ENCODE measurements at places on chromosomes 3 and 15.

GRCh38 chr3:186176373-186176990 is 67.6 kb upstream of the ETV5 start:
- DNase-seq = no peak

DNA sequence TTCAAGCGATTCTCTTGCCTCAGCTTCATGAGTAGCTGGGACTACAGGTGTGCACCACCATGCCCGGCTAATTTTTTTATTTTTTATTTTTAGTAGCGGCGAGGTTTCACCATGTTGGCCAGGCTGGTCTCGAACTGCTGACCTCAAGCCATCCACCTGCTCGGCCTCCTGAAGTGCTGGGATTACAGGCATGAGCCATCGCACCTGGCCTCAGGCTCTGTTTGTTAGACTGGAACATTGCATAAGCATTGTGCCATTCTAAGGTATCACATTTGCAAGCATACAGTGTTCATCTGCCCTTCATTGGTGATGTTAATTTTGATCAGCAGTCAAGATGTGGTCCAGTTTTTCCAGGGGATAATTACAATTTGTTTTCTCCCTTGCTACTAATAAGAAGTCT is 43.0 kb downstream of the SQOR start:
- no peak for DNase-seq

GRCh38 chr15:75659928-75660645 is 12.4 kb downstream of the SNX33 start:
- DNase-seq = no peak

DNA sequence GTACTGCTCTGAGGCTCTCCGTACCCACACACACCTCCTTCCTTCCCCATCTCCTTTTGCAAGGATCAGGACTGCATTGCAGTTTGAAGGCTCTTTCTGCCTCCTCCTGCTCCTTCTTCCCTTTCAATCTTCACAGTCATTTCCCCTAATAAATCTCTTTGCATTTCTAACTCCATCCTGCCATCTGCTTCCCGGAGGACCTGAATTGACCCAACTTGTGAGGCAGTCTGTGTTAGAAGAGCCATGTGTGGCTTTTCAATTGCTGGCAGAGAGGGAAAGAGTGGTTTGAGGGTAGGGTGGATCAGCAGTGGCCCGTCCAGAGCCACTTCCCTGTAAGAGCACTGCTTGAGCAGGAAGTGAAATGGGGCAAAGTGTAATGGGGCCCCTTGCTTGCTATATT is 35.8 kb downstream of the ANAPC13 start:
- no peak for DNase-seq

GRCh38 chr3:146142757-146143156 is 18.2 kb downstream of the PLOD2 start:
- no peak for DNase-seq
